ENCODE measurements at places on chromosomes 3 and 15.

- DNase-seq = no peak
These were observed 28.7 kb downstream of the BFSP2 start for GRCh38 chr3:133428552-133428951.

DNA sequence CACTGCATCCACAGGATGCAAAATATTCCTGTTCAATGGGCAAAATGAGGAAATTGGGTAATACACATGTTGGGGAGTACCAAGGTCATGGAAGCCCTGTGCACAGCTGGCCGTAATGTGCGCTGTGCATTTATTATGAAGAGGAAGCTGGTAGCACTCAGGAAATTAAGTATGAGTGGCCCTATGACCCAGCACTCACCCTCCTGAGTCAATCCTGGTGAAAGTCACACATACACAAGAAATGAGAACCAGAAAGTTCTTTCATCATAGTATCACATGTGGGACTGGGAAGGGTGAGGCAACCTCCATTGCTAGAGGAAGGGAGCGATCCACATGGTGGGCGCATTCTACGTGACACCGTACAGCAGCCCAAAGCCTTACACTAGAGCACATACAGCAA, 11.4 kb upstream of the PRR20G start:
- DNase-seq = no peak

DNA sequence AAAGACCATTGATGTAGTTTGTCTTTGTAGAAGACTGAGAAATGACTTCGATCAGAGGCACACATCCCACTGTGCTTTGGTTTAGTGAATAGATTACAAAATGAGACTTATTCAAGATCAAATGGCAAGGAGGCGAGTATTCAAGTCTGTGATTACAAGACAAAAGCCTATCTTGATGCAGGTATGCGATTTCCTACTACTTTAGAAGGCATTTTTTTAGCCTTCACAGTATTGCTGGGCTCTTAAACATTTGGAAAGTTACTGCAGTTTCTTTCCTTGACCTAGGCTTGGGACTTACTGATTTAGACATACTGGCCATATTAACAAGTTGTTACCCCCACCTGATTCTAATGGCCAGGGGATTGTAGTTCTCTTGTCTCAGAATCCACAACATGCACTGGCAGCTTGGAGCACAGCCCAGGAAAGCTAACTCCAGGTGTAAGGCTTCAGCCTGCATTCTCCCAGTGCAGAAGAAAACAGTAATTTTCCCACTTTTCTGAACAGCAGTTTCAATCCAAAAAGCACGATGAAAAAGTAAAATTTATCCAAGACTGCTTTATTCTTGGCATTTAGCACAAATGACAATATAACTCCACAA, 311.6 kb downstream of the EPHA6 start:
- DNase-seq = no peak

DNA sequence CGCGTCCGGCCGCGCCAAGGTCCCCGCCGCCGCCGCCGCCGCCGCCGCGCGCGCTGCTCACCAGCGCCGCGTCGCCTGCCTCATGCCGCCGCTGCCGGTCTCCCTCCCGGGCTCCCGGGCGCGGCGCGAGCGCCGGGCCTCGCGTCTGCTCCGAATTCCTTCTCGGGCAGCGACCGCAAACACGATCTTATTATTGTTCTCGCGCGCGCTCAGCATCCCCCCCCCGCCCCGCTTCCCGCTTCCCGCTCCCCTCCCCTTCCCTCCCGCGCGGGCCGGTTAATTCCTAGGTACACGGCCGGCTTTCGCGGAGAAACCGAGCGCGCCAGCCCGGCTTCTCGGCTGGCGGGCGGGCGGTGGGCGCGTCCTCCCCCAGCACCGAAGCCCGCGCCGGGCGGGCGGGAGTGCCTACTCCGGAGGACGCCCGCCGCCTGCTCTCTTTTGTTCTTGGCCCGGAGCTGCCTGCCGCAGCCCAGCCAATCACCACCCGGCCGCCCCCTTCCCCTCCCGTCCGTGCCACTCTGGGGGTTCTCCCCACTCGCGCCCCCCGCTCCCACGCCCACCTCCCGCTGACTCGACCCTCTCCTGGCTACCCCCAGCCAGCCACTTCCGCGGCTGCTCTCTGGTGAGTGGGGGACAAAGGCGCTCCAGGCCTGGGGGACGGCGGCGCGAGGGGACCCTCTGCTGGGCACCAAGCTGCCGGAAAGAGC, at the start of gene HDGFL3:
Gene HDGFL3, minus strand, starts transcription at position 164 of the 707 bp plus-strand sequence. CDS start 409 bp downstream, outside the sequence.
- DNase-seq = peak; percentile 44

DNA sequence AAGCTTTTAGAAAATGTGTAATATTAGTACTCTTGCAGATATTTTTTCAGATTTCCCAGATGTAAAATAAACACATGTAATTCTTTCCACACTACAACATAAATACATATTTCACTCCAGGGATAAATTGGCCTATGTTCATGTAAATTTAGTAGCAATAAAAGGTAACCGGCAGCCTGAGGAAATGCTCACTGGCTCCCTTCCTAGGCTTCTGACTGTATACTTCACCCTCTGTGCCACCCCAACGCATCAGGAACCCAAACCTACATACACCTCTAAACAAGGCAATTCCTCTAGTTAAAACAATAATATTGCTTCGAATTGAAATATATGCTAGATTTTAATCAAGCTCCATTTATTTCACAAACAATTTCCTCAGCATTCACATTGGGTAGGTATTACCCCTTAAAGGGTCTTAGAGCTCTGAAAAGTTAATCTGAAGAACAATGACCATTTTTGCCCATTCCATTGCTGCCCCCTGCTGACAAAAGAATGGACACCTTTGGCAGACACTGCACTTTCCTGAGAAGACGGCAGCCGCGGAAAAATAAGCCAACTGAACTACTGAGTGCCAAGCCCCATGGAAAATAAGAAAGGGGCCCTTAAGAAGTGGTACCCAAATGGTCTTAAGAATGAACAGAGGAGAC, 212.5 kb downstream of the OSBPL10 start:
- no peak for DNase-seq

GRCh38 chr3:69409831-69410230, 23.9 kb upstream of the FRMD4B start:
- DNase-seq = no peak

DNA sequence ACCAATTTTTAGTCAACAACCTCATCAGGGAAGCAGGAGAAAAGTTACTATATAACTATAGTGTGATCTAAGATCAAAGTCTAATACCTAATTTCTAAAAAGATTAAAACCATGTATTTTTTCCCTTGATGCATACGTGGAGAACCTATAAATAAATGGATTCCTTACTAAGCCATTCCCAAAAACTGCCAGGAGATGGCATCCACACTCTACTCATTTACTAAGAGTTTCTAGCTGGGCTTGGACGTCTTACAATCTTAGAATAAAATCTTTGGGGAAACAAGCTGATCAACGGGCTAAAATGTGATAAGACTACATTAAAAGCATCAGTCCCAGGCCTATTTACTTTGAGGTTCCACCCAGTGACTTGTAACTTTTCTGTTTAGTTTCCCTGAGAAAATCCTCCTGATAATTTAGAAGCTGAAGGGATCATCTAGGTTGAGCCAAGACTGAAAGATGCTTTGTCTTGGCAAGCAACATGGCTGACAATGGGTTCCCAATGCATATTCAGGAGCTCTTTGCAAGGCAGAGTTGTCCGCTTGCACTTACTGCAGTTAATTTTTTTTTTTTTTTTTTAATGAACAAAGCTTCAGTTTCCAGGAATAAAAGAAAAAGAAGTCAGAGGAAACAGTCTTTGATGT, 85.5 kb upstream of the FGF12 start:
- DNase-seq = peak; percentile 32

GRCh38 chr15:73403171-73403570, 34.4 kb upstream of the HCN4 start:
- DNase-seq = no peak

GRCh38 chr3:64073158-64073761, 50.0 kb upstream of the PSMD6 start:
- no peak for DNase-seq

- no peak for DNase-seq
These were observed 160.1 kb downstream of the RSRC1 start for GRCh38 chr3:158269942-158270341.

- no peak for DNase-seq
These were observed 140.6 kb upstream of the BHLHE40 start for GRCh38 chr3:4838621-4839022.

DNA sequence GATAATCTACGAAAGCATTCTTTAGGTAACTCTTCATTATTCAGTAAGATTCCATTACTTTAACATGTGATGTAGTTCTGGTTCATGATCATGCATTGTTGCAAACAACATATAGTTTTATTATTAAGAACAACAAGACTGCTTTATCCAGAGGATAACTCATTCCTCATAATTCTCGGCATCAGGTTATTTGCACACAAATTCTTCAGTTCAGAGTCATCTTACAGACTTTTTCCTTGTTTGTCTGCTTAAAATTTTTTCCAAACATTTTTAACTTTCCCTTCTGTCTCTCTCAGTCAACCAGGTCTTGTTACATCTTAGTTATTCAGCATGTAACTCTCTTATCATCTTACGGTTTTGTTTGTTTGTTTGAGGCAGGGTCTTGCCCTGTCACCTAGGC, 60.1 kb downstream of the VGLL3 start:
- no peak for DNase-seq

DNA sequence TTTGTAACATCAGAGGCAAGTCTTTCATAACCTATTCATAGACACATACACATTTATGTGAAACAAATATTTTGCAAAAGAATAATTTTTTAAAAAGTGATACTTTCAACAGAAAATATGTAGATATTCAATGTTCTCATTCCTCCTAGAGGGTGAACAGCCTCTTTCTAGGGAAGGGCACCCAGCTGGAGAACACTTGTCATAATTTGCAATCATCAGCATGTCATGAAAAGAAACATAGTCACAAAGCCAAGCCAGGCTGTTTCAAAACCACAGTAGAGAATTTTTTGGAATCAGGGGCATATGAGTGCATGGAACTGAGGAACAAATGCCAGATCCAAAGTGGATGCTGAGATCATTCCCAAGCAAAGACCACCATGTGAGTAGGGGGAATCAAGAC, 406.9 kb upstream of the ADAMTS9 start:
- no peak for DNase-seq

DNA sequence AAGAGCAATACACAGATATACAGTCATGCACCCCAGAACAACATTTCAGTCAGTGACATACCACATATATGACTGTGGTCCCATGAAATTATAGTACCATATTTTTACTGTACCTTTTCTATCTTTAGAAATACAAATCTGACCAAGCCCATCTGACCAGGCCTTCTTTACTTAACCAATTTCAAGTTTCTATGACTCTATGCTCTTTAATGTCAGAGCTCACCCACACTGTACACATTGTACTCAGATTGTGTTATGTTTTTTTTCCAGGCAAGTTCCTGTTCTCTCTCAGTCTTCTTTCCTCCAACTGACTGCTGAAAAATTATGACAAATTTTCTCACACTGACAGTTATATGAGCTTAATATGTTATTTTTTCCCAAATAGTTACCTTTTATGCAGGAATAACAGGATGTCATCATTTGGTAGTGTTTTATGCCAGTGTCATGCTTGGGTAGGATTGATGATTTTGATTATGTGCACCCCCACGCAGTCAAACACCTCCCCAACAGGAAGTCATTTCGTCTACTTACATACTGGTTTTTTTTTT, 8.0 kb upstream of the CBLB start:
- no peak for DNase-seq

DNA sequence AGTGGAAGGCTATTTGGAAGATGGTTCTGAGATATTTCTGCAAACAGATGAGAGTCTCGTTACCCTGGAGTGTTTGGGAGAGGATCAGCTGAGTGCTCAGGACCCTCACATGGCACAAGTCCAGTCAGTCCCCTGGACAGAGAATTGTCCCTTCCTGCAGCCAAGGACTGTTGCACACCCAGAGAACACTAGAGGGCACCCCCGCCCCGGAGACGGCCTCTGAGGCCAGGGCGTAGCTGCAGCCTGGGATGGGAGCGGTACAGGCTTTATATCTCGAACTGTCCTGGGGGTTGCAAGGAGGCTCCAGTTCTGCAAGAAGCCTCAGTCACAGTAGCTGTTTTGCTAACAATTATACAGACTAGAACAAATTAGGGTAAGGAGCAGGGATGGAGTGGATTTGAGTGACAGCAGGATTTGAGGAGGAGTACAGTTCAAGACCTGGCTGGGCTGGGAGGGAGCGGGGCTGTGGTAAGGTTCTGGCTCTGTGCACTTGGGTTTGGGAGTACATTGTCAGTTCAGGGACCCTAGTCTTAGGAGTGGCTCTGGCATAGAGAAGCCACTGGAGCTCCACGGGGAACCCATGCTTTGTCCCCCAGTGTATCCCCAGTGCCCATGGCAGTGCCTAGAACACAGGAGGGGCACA, 67.6 kb upstream of the HACD2 start:
- peak; percentile 40 for DNase-seq

DNA sequence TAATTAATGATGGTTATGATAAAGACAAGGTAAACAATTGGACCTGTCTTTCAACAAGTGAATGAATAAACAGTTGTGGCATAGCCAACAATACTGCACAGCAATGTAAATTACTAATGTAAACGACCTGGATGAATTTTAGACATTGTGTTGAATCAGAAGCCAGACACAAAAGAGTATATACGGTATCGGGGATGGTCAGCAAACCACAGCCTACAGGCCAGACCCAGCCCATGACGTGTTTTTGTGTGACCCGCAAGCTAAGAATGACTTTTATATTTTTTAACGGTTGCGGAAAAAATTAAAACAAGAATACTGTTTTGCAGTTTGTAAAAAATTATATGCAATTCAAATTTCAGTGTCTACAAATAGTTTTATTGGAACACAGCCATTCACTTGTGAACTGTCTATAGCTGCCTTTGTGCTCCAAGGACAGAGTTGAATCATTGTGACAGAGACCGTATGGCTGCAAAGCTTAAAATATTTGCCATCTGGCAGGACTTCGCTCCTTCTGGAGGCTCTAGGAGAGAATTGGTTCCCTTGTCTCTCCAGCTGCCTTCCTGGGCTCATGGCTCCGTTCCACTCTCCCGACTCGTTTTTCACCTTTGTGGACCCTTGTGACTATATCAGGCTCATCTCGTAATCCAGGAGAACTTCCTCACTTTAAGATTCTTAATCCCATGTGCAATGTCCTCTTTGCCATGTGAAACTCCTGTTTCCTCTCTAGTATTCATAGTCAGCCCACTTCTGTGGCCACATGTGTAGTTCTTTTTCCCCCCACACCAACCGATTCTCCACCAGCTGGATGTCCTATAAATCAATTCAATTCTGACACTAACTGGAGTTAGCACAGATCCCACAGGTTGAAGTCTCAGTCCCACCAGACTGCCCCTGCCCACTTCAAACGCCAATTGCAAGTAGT, 72.7 kb downstream of the CMTM8 start:
- peak; percentile 90 for DNase-seq

DNA sequence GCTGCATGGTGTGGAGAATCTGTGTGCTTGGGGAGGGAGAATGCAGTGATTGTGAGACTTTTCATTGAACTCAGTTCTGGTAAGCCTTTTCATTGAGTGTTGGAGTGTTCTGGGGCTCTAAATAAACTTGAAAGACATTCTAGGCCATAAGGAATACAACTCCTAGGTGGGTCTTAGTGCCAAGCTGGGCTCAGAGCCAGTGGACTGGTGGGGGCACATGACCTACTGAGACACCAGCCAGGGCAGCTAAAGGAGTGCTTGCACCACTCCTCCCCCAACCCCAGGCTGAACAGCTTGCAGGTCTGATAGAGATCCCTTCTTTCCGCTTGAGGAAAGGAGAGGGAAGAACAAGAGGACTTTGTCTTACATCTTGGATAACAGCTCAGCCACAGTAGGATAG, 21.7 kb upstream of the KPNA4 start:
- DNase-seq = no peak

Data from NCI-H524 treated with DMSO at 0.1 percent for 48 hours (cell line).